AG08396 (cell line): ENCODE measurements at places on chromosomes 7 and 10.

DNA sequence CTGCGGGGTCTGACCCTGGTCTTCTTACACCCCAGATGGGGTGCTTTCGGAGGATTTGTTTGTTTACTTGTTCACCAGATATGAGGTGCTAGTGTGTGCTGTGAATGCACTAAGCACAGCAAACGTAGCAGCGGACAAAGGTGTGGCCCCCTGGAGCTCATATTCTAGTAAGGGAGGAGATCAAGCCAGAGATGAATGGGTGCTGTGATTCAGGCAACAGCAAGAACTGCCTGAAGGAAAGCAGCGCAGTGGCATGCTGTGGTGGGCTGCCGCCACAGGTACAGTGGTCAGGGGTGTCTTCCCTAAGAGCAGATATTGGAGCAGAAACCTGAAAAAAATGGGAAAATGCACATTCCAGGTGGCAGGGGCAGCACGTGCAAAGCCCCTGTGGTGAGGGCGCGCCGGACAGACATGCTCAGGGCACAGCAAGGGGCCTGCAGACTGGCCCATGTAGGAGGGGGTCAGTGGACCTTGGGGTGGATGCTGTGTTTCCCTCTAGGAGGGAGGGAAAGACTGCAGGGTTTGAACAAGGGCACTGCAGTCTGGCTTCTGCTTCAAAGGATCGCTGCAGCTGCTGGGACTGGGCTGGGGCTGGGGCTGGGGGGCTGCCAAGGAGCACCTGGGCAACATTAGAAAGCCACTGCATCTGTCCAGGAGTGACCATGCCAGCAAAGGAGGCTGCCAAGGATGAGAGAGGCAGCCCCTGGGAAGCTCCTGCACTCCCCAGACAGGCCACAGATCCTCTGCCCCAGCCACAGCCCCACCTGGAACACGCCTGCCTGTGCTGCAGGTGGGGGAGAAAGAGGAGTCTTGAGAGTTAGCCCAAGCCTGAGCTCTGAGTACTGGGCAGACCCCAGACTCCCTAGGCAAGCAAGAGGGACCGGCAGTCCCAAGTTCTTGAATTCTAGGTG is 927 bp upstream of the DEPP1 start:
- no peak for DNase-seq

- DNase-seq: peak; percentile 90
Measured at GRCh38 chr10:84540022-84540616, 211.7 kb downstream of the CCSER2 start.

DNA sequence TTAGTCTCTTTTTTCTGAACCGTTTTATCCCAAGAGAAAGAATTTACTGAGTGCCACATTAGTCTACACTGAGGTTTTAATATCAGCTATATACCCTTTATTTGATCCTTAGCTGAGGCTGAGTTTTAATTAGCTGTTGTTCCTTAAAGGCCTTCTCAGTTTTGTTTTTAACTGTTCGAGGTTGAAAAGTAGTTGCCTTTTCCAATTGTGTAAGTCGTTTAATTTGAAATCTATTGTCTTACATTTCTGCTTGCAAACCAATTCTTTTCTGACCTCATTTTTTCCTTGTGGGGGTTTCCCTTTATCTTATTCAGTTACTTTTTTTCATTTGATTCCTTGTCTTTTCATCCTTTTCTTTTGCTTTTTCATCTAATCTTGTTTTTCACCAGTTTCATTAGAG is 30.8 kb downstream of the UMAD1 start:
- no peak for DNase-seq

- no peak for DNase-seq
Measured at GRCh38 chr7:139635526-139636302, 112.2 kb downstream of the CLEC2L start.

DNA sequence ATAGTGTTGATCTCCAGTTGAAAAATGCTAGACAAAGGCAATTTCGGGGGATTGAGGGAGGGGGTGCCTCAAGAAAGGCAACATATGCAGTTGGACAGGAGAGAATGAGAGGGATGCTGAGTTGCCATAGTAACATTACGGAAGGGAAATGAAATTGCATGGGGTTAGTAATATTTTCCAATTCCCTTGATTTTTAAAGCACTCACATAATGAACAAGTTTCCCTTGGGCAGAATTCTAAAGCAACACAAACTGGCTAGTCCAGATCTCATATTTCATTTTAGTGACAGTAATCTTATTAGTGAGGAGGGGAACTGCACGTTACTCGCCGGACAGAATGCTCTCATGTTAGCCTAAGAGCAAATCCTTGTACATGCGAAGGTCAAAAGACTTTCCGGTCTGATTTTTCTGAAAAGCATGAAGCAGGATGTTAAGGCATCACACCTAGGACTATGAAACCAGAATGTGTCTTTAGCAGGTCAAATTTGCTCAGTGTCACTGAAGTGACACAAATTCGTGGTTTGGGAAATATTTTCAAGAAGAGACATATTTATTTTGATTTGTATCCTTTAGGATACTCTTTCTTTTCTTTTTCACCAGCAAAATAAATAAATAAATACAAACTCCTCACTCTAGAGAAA is 165.5 kb downstream of the ANK3 start:
- no peak for DNase-seq

DNA sequence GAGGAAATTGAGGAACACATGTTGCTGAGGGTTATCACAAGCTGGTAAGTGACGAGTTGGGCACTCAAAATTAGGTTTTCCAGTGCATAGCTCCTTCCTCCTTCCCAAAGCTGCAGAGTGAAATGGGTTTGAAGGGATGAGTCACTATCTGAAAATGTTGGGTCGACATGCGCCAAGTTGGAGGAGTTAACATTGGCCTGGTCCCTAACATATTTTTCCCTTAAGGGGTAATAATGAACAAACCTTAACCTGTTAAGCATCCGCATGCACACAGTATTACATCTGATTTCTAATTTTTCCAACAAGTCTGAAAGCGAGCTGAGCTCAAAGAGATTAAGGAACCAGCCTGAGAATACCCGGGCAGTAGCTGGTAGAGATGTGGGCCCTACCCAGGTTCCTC is 20.7 kb upstream of the TECTB start:
- DNase-seq: no peak
